ENCODE measurements at places on chromosomes 7 and 10.

- DNase-seq, result no peak
Observed at GRCh38 chr10:73847031-73847430, 27.3 kb downstream of the CAMK2G start.

- DNase-seq, result no peak
Observed at GRCh38 chr10:98511876-98512275, 65.1 kb upstream of the HPS1 start.

GRCh38 chr10:91798649-91799611 is 704 bp downstream of the TNKS2 start:
- DNase-seq, result no peak

GRCh38 chr7:155257482-155258225 is 40.0 kb upstream of the INSIG1 start:
- no peak for DNase-seq

DNA sequence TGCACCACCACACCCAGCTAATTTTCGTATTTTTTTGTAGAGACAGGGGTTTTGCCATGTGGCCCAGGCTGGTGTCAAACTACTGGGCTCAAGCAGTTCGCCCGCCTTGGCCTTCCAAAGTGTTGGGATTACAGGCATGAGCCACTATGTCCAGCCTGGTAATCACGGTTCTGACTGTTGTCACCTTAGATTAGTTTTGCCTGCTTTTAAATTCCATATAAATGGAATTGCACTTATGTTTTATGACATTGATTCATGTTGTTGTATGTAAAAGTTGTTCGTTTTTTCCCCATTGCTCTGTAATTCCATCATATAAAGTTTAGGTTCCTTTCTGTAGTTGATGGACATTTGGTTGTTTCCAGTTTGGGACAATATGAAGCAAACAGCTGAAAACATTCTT is 106.0 kb downstream of the CAMK1D start:
- DNase-seq, result no peak

- peak; percentile 63 for DNase-seq
Observed at GRCh38 chr10:102710609-102711008, 3.6 kb downstream of the ARL3 start.

DNA sequence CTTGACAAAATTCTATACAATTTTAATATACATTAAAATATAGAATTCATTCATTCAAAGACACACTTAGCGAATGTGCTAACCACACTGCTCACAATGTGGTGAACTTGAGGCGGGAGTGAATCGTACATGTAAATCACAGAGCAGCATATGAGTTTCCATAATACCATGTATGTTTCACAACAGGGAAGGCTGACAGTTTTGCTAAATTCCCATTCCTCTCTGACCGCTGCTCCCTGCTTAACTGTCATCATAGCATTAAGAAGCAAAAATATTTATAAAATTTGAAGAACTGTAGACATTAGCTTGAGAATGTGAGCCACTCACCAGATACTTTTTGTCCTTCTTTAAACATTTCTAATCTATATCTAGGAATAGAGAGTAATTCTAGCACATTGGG is 763.3 kb downstream of the MAGI2 start:
- DNase-seq, result no peak
